Adrenal gland (tissue), 19 donors: ENCODE measurements at places on chromosomes 2 and 18.

DNA sequence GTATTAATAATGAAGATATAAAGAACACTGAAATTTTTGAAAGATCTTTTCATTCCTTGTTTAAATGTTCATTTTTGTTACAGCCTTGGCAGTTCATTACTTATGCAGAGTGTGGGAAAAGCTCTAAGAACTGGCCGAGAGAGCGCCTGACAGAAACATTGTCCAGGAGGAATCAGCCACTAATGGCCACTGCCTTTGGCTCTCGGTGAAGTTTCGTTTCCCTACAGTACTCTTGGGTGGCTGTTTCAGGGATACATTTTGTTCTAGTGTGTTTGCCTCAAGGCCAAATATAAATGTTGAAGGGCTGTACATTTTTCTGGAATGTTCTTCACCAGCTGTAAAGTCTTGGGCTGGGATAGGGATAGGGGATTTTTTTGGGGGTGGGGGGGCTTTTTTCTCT lies 10.7 kb downstream of the SPTBN1 start:
- H3K4me3 ChIP-seq: no peak overlapping the region
- no peaks in the 10 kb centered on the region for H3K27me3 ChIP-seq
- H3K36me3 ChIP-seq: no peaks in the 10 kb centered on the region
- no peak overlapping the region for H3K27ac ChIP-seq

- H3K27me3 ChIP-seq: no peaks in the 10 kb centered on the region
- no peaks in the 10 kb centered on the region for H3K36me3 ChIP-seq
- H3K4me1 ChIP-seq: no peaks in the 10 kb centered on the region
Measured at GRCh38 chr2:21804151-21804550, 680.4 kb downstream of the TDRD15 start.

DNA sequence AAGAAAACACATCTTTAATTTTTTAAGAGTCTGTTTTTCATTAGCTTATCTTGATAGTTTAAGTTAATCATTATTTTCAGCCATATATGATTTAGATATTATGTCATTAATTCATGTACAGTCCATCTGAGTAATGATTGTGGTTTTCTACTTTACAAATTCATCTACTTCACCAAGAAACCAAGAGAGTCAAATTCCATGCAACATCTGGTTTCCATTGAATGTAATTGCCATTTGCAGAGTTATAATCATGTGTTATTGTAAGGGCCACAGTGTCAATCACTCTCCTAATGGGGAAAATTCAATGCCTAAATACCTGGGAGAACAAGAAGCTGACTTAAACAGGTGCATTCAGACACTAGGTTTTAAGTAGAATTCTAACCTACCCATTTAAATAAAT lies 217.2 kb upstream of the OSR1 start:
- H3K4me1 ChIP-seq: no peaks in the 10 kb centered on the region
- no peaks in the 10 kb centered on the region for H3K27me3 ChIP-seq
- no peak for DNase-seq
- no peak overlapping the region for H3K4me3 ChIP-seq
- H3K36me3 ChIP-seq: no peaks in the 10 kb centered on the region

DNA sequence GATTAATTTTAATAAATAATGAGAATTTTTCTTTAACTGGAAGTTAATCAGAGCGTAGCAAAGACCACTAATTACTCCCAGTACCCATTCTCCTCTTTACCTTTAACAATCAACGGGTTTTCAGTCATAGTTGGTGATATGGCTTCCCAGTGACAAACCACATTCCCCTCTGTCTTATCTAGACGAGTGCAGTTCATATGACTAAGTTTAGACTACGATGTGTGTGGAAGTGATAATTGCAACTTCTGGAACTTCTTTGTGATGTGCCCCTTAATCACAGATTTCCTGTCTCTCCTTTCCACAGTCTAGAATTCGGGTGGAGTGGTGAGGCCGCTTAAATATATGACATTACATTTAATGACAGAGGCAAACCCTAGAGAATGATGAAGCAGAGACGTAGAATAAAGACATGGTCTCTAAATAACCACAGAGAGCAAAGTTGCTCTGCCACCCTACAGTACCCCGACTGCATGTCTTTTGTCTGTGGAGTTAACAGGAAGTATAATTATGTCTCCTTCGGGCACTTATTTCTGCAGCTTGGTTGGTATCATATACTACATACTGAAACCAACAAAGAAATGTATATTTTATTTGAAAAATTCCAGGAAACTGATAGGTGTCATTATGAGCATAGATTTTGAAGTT lies 693.3 kb upstream of the CDH7 start:
- no peak overlapping the region for H3K4me3 ChIP-seq
- DNase-seq: no peak
- H3K27ac ChIP-seq: no peak overlapping the region
- no peaks in the 10 kb centered on the region for H3K27me3 ChIP-seq
- H3K4me1 ChIP-seq: no peaks in the 10 kb centered on the region

GRCh38 chr18:44495151-44495550 lies 185.5 kb upstream of the SETBP1 start:
- no peak for DNase-seq
- no peak overlapping the region for H3K4me3 ChIP-seq
- no peaks in the 10 kb centered on the region for H3K4me1 ChIP-seq
- no peak overlapping the region for H3K27ac ChIP-seq
- H3K27me3 ChIP-seq: no peaks in the 10 kb centered on the region

DNA sequence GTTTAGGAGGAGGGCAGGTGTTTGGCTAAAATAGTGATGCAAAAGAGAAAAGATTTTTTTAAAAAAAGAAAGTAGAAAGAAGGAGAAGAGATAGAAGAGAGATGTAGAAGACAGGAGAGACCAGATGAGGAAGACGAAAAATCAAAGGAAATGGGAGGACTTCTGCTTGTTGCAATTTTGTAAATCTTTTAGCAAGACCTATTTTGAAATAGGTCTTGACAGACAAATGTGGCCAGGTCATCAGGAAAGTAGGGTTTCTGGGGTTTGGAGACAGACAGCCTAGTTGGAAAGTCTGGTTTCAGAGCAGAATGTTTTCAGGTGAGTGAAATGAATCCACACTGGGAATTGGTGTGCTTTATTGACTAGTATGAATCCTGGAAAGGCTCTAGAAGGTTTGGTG lies 104.5 kb upstream of the CAVIN2 start:
- H3K36me3 ChIP-seq: no peaks in the 10 kb centered on the region
- DNase-seq: no peak
- H3K27ac ChIP-seq: no peak overlapping the region
- H3K27me3 ChIP-seq: no peaks in the 10 kb centered on the region

GRCh38 chr2:4370422-4371090 lies 667.2 kb downstream of the DCDC2C start:
- no peaks in the 10 kb centered on the region for H3K4me1 ChIP-seq
- no peaks in the 10 kb centered on the region for H3K36me3 ChIP-seq
- H3K4me3 ChIP-seq: no peak overlapping the region
- no peak overlapping the region for H3K27ac ChIP-seq
- no peak for DNase-seq

DNA sequence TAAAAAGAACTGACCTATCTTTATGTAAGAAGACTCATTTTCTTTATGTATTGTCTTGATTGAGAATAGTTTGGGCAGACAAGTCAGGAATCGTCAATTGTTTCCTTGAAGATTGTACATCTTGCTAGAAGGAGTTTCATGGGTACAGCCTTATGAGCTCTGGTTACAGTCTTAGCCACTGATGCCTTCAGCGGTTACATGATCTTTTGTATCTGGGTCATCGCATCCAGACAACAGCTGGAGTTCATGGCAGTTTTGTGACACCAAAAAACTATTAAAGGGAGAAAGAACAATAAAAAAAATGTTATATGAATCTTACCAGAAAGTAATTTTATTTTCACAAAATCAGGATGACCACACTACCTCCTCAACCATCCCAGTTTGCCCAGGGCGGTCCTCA lies 520.5 kb upstream of the CDH7 start:
- H3K27ac ChIP-seq: no peak overlapping the region
- no peak overlapping the region for H3K4me3 ChIP-seq
- H3K36me3 ChIP-seq: no peaks in the 10 kb centered on the region
- DNase-seq: no peak

DNA sequence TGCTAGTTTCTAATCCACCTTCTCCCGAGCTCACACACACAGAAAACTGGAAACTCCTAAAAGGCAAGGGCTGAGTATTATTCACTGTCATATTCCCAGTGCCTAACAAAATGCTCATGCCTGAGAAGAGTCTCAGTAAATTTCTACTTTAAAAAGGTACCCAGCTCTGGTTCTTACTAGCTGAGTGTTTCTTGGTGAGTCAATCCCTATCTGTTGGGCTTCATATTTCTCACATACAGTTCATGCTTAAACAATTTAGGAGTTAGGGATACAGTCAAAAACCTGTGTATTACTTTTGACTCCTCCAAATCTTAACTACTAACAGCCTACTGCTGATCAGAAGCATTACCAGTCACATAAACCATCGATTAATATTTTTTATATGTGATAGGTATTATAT lies 204.9 kb downstream of the EN1 start:
- DNase-seq: no peak
- no peaks in the 10 kb centered on the region for H3K27me3 ChIP-seq
- no peaks in the 10 kb centered on the region for H3K4me1 ChIP-seq
- no peak overlapping the region for H3K4me3 ChIP-seq
- no peak overlapping the region for H3K27ac ChIP-seq

DNA sequence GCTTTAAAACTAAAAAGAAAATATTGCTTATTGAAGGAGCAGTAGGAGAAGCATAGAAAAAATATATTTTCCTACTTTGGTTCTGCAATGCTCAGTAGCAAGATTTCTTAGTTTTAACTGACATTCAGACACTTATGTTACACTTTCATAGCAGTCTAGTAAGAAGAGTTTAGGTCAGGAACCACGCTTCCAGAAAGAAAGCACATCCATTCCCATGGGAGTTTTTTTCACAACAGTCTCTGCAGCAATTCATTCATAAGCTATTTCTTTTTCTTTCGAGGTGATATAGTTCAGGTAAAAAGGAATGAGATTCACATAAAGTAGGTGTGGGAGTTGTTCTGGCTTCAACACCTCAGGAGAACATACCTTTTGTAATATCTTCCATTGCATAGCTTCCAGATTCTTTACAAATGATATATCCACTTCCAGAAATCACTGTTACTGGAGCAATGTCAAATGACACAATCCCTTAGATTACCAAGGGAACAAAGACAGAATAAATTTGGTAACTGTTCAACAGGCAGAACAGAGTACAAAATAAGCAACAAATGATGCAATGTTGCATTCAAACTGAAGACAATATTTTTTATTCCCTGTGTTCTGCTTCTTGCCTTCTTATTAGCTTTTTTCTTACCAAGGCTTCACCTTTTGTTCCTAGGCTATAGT lies 95.2 kb upstream of the GULP1 start:
- no peaks in the 10 kb centered on the region for H3K27me3 ChIP-seq
- no peak overlapping the region for H3K4me3 ChIP-seq
- H3K27ac ChIP-seq: no peak overlapping the region
- no peaks in the 10 kb centered on the region for H3K36me3 ChIP-seq

- no peak overlapping the region for H3K4me3 ChIP-seq
- no peak overlapping the region for H3K27ac ChIP-seq
- H3K36me3 ChIP-seq: no peaks in the 10 kb centered on the region
Measured at GRCh38 chr2:101076581-101076980, 74.5 kb downstream of the RPL31 start.

DNA sequence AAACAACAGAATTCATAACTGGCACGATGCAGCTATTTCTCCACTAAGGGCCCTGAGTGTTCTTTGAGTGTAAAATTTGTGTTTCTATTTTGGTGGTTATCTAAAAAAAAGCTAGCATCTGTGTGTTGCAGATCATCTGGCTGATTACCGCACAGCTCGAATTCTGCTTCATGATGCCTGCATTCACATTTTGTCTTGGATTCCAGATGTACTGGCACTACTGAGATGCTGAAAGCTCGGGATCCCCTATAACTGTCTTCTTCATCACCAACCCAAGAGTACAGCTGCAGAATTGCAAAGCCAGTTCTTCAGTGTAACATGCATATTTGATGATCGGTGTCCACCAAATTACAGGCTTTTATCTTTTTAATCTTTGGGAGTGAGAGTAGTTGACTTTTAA lies 51.6 kb upstream of the ZNF532 start:
- H3K4me3 ChIP-seq: no peak overlapping the region
- no peaks in the 10 kb centered on the region for H3K4me1 ChIP-seq
- no peak overlapping the region for H3K27ac ChIP-seq

DNA sequence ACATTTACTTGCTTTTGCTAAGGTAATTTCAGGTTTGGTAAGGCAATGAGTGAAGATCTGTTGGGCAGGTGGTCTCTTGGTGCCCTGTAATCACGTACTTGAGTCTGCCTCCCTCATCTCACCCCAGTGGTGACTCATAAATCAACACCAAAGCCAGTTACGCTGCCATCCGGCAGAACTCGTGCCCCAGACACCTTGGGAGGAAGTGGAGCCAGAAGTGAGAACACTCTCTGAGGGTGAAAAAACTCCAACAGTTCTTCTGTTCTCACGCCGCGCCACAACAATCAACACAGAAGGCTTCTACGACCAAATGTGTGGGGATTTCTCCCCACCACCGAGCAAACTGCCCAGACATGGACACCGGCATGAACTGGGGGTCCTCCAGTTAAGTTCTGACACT lies 206.2 kb downstream of the ARL4C start:
- peaks cover 15% of the 10 kb centered on the region for H3K4me1 ChIP-seq
- no peaks in the 10 kb centered on the region for H3K27me3 ChIP-seq
- no peaks in the 10 kb centered on the region for H3K36me3 ChIP-seq
- H3K4me3 ChIP-seq: no peak overlapping the region
- DNase-seq: peak; percentile 62
- H3K27ac ChIP-seq: no peak overlapping the region

- H3K36me3 ChIP-seq: no peaks in the 10 kb centered on the region
- no peak for DNase-seq
- H3K4me1 ChIP-seq: no peaks in the 10 kb centered on the region
- no peak overlapping the region for H3K27ac ChIP-seq
- no peak overlapping the region for H3K4me3 ChIP-seq
Measured at GRCh38 chr2:207394203-207394781, 135.5 kb upstream of the CREB1 start.

- H3K27me3 ChIP-seq: no peaks in the 10 kb centered on the region
- no peak overlapping the region for H3K27ac ChIP-seq
- H3K36me3 ChIP-seq: no peaks in the 10 kb centered on the region
Measured at GRCh38 chr18:43276491-43276890, 799 bp downstream of the SYT4 start.

DNA sequence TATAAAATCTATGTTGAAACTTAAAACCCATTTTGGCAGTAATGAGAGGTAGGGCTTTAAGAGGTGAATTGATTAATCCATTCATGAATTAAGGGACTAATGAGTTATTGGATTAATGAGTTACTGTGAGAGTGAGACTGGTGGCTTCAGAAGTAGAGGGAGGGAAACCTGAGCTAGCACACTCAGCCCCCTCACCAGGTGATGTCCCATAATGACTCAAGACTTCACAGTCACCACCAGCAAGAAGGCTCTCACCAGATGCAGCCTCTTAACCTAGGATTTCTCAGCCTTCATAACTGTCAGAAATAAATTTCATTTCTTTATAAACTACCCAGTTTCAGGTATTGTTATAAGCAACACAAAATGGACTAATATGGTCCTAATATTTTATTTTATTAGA lies 621.7 kb upstream of the ACVR2A start:
- no peaks in the 10 kb centered on the region for H3K27me3 ChIP-seq
- H3K36me3 ChIP-seq: no peaks in the 10 kb centered on the region
- DNase-seq: no peak
- H3K27ac ChIP-seq: no peak overlapping the region
- no peak overlapping the region for H3K4me3 ChIP-seq

GRCh38 chr2:29687121-29687520 lies 234.3 kb downstream of the ALK start:
- no peaks in the 10 kb centered on the region for H3K27me3 ChIP-seq
- DNase-seq: no peak
- no peaks in the 10 kb centered on the region for H3K36me3 ChIP-seq
- no peaks in the 10 kb centered on the region for H3K4me1 ChIP-seq
